ENCODE measurements at places on chromosomes 2 and 18. TPM values are rescaled to one million over a fixed set of nuclear protein-coding genes. Genes with fewer than 3 reads are reported as not detected.
A peak's percentile ranks its signal among the peaks of the same experiment; 100 is the strongest.

GRCh38 chr18:4241090-4241617 lies 214.0 kb downstream of the DLGAP1 start:
- H3K27ac ChIP-seq: no peak overlapping the region
- no peak for DNase-seq
- H3K4me1 ChIP-seq: peaks cover 50% of the 10 kb centered on the region
- H3K4me3 ChIP-seq: no peak overlapping the region

DNA sequence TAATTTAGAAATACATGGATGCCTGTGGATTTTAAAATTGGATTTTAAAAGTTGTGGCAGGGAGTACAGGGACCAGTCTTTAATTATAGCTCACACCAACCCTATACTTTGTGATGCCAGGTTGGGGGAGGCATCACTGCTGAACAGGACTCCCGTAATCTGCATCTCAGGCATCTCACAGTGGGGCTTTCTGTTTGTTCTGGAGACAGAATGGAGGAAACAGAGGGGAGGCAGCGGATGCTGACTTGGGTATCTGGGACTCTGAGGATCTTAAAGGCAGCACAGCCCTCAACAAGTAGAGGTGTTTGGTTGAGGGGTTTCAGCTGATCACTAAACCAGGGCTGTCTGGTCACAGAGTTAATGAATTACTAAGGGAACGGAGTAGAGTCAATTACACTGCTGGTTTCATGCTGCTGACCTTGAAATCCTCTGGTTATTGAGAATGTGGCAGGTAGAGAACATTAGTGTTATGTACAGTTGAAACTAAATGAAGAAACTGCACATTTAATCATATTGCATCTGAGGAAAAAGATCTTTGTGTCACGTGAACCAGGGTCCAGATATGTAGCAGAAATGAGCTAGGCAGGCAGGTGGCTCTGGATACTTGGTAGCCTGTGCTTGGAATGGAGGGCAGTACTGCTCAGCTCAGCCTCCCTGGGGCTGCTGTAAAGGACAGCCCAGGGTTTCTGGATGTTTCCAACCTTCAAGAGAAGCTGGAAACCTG lies 40.3 kb downstream of the FHOD3 start:
- no peak for DNase-seq
- H3K36me3 ChIP-seq: peaks cover 3% of the 10 kb centered on the region
- H3K4me3 ChIP-seq: no peak overlapping the region
- H3K27me3 ChIP-seq: no peaks in the 10 kb centered on the region
- no peak overlapping the region for H3K27ac ChIP-seq
- H3K4me1 ChIP-seq: peaks cover 13% of the 10 kb centered on the region

DNA sequence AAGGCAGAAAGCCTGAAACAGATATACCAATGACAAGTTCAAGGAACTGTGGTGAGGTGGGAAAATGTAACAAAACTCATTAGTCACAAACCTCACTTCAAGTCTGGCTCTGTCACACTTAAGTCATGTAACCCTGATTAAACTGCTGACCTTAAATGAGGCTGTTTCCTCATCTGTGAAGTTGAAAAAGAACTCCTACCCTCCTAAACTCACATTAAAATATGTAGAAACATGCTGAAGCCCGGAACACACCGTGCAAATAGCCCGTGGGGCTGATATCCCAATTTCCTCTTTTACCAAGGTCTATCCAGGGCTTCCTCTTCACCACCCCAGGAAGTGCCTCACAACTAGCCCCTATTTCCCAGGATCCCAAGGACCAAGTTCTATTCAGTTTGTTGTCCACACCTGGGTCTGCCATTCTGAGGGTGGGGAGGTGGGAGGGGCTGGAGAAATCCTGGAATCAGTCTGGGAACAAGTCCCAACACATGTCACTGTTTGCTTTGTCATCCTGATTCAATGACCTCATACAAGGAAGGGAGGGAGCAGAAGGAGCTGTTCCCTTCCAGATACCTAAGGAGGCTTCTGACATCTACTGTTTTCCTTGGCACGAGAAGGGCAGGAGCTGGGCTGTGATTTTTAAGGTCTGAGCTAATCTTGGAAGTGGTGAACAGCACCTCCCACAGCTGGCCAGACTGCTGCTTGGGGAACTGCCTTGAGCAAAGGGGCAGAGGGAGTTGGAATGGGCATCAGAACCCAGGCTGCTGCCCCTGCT lies 42.3 kb downstream of the SLC4A1AP start:
- H3K36me3 ChIP-seq: no peaks in the 10 kb centered on the region
- no peak overlapping the region for H3K4me3 ChIP-seq
- no peak overlapping the region for H3K27ac ChIP-seq

GRCh38 chr18:47490882-47491281 lies 239.4 kb upstream of the SKOR2 start:
- no peaks in the 10 kb centered on the region for H3K36me3 ChIP-seq
- no peaks in the 10 kb centered on the region for H3K27me3 ChIP-seq
- H3K4me3 ChIP-seq: no peak overlapping the region
- no peak overlapping the region for H3K27ac ChIP-seq
- no peaks in the 10 kb centered on the region for H3K4me1 ChIP-seq

GRCh38 chr2:179525340-179525739 lies 260.7 kb upstream of the SESTD1 start:
- H3K27ac ChIP-seq: no peak overlapping the region
- H3K36me3 ChIP-seq: no peaks in the 10 kb centered on the region
- no peak overlapping the region for H3K4me3 ChIP-seq
- no peaks in the 10 kb centered on the region for H3K4me1 ChIP-seq
- H3K27me3 ChIP-seq: no peaks in the 10 kb centered on the region
- DNase-seq: no peak

- H3K27me3 ChIP-seq: no peaks in the 10 kb centered on the region
- no peak overlapping the region for H3K4me3 ChIP-seq
- no peak for DNase-seq
- H3K36me3 ChIP-seq: no peaks in the 10 kb centered on the region
- no peaks in the 10 kb centered on the region for H3K4me1 ChIP-seq
- no peak overlapping the region for H3K27ac ChIP-seq
Observed at GRCh38 chr2:43718530-43719124, 42.4 kb upstream of the C1GALT1C1L start.

DNA sequence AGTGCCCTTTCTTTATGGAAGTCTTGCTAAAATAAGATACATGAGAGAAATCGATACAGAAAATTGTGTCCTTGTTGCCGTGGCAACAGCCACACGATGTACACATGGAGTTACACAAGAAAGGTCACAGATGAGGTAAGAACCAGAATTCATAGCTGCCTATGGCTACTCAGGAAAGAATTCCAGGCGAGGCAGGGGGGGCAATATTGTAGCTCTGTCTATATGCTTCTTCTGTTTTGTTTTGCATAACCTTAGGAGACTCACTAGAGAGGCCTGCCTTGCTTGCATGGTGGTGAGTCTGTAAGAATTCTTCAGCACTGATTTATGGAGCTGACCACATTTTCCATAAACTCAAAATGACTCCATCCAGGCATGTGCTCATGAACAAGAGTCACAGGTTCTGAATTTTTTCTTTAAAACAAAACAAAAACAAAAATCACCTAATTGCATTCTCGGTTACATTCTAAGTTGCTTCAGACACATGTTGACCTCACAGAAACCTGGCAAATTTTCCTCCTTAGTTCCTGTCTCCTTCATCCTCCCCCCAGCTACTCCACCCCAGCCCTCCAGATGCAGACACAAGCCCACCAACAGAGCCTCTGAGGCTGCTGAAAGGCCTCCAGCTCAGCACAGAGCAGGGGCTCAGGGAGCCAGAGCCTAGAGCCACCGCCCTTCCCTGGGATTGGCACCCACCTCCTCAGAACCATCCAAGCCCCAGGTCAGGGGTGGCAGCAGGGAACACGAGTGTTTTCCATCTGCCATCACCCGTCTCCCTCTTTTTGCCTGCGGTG lies 183.5 kb downstream of the ANTXR1 start:
- no peak overlapping the region for H3K27ac ChIP-seq
- DNase-seq: no peak
- H3K4me3 ChIP-seq: no peak overlapping the region
- H3K36me3 ChIP-seq: no peaks in the 10 kb centered on the region

- H3K36me3 ChIP-seq: no peaks in the 10 kb centered on the region
- H3K27me3 ChIP-seq: peaks cover 4% of the 10 kb centered on the region
- H3K4me1 ChIP-seq: peaks cover 18% of the 10 kb centered on the region
- H3K4me3 ChIP-seq: no peak overlapping the region
Observed at GRCh38 chr2:11683966-11684365, 14.0 kb upstream of the NTSR2 start.

DNA sequence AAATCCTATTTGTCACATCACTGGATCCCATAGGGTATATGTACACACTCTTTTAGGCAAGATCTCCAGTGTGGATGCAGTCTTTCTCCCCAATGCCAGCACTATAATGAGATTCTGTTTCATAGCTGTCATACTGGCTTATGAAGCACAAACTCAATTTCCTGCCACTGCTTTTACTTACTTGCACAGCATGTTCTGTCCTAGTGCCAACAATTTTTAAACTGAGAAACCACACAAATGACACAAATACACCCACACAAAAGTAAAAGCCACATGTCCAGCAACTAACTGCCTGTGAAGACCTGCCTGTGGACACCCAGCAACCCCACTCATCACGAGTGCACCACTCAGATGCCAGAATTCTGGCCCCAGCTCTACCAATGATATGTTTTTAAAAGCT lies 29.6 kb upstream of the RNU4ATAC start:
- no peak overlapping the region for H3K4me3 ChIP-seq
- peaks cover 5% of the 10 kb centered on the region for H3K36me3 ChIP-seq
- H3K27me3 ChIP-seq: no peaks in the 10 kb centered on the region
- H3K27ac ChIP-seq: no peak overlapping the region
- DNase-seq: no peak

DNA sequence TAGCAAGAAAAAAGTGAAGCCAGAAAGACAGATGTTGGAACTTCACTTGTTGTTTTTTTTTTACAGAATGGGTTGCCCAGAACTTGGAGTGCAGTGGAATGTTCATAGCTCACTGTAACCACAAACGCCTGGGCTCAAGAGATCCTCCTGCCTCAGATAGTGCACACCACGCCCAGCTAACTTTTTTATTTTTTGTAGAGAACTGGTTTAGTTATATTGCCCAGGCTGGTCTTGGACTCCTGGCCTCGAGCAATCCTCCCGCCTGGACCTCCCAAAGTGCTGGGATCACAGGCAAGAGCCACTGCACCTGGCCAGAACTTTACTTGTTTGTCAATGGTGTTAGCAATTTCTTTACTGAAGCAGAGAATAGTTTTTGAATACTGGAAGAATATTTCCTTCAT lies 11.9 kb upstream of the ASPRV1 start:
- H3K4me3 ChIP-seq: no peak overlapping the region
- peaks cover 8% of the 10 kb centered on the region for H3K4me1 ChIP-seq
- no peak for DNase-seq
- H3K27me3 ChIP-seq: no peaks in the 10 kb centered on the region
- H3K27ac ChIP-seq: no peak overlapping the region

- no peaks in the 10 kb centered on the region for H3K36me3 ChIP-seq
- H3K27ac ChIP-seq: no peak overlapping the region
- H3K4me3 ChIP-seq: no peak overlapping the region
- peaks cover 31% of the 10 kb centered on the region for H3K4me1 ChIP-seq
Observed at GRCh38 chr18:48848641-48849143, 102.1 kb downstream of the SMAD7 start.

- H3K27me3 ChIP-seq: no peaks in the 10 kb centered on the region
- DNase-seq: no peak
- no peaks in the 10 kb centered on the region for H3K4me1 ChIP-seq
- H3K36me3 ChIP-seq: no peaks in the 10 kb centered on the region
- no peak overlapping the region for H3K27ac ChIP-seq
Observed at GRCh38 chr2:7131261-7131660, 214.0 kb downstream of the RNF144A start.

DNA sequence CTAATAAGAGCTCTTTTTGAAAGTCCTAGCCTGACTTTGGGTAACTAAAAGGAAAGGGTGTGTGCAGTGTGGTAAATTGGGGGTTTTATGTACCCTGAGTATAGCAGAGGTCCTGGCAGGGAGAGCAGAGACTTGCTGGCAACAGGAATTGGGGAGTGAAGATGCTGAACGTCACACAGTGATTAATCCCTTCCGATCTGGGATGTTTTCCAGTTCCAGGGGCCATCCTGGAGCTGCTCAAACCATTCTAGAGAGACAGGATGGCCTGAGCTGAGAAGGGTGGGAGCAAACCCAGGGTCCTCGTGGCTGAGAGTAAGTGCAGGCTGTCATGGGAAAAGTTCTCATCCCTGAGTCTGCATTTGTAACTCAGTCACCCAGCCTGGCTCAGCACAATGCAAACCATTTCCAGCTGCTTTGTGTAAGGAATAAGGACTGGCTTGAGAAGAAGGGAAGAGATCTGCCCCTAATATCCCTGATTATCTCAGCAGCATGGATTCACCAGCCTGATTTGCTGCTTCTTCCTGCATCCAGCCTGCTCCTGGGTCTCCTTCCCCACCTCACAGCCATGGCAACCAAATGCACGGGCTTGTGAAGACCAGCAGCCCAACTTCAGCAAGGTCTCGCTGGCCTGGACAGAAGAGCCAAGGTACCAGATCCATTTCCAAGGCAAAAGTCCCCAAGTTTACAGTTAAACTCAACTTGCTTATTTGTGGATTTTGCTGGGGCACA lies 47.1 kb upstream of the CELF4 start:
- peaks cover 3% of the 10 kb centered on the region for H3K4me1 ChIP-seq
- no peak overlapping the region for H3K4me3 ChIP-seq
- no peak overlapping the region for H3K27ac ChIP-seq
- DNase-seq: no peak
- H3K27me3 ChIP-seq: no peaks in the 10 kb centered on the region

DNA sequence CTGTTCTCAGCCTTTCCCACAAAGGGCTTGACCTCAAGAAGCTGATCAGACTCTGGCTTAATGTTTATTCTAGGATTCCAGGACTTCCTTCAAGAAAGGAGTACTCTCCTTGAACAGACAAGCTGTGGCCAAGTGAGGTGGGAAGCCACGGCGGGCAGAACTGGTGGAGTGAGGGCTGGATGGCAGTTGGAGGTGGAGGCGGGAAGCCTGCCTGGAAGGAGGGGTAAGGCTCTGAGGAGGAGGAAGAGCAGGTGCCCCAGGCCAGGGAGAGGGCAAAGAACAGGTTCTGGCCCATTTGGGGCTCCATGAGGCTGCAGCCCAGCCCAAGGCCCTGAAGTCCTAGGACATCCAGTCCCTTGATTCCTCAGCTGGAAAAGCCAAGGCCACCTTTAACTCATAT lies 143.9 kb downstream of the CYP26B1 start:
- H3K27ac ChIP-seq: no peak overlapping the region
- no peaks in the 10 kb centered on the region for H3K27me3 ChIP-seq
- no peak overlapping the region for H3K4me3 ChIP-seq
- H3K36me3 ChIP-seq: no peaks in the 10 kb centered on the region
- no peaks in the 10 kb centered on the region for H3K4me1 ChIP-seq

- peaks cover 17% of the 10 kb centered on the region for H3K27me3 ChIP-seq
- no peak overlapping the region for H3K27ac ChIP-seq
- H3K4me3 ChIP-seq: peak overlapping the region; percentile 4
Observed at GRCh38 chr2:103784261-103784660, 1022.4 kb downstream of the TMEM182 start.

Gene MEP1B
- total RNA-seq: not detected

Gene HOXD1
- not detected for total RNA-seq

Gene LRRC30
- total RNA-seq: not detected

Gene HDLBP
- 269 TPM for total RNA-seq

Gene CDH20
- total RNA-seq: 1.6 TPM

Gene RANBP2
- total RNA-seq: 109 TPM

Gene KCNF1
- total RNA-seq: 0.15 TPM

Gene PSMA8
- not detected for total RNA-seq

Measured in neural progenitor cell (in vitro differentiated cells).